Activated naive CD4-positive, alpha-beta T cell treated with anti-CD3 and anti-CD28 coated beads, Interleukin-2, amount 10 ng/mL, durations not matched to agents 5 hours and 36 hours (primary cell): ENCODE measurements at places on chromosomes 4 and X. TPM values are rescaled to one million over a fixed set of nuclear protein-coding genes. Genes with fewer than 3 reads are reported as not detected.

The TMEM165 gene
- 57.1 TPM for total RNA-seq

The FHL1 gene
- 21.5 TPM for total RNA-seq

The GCNA gene
- total RNA-seq: 7.6 TPM

The TENT5D gene
- total RNA-seq: not detected

The TLL1 gene
- total RNA-seq: not detected

The BMP3 gene
- total RNA-seq: not detected

The COX7B2 gene
- total RNA-seq: not detected
